NCI-H2081 treated with DMSO at 0.1 percent for 48 hours (cell line): ENCODE measurements at places on chromosomes 11 and 22.

DNA sequence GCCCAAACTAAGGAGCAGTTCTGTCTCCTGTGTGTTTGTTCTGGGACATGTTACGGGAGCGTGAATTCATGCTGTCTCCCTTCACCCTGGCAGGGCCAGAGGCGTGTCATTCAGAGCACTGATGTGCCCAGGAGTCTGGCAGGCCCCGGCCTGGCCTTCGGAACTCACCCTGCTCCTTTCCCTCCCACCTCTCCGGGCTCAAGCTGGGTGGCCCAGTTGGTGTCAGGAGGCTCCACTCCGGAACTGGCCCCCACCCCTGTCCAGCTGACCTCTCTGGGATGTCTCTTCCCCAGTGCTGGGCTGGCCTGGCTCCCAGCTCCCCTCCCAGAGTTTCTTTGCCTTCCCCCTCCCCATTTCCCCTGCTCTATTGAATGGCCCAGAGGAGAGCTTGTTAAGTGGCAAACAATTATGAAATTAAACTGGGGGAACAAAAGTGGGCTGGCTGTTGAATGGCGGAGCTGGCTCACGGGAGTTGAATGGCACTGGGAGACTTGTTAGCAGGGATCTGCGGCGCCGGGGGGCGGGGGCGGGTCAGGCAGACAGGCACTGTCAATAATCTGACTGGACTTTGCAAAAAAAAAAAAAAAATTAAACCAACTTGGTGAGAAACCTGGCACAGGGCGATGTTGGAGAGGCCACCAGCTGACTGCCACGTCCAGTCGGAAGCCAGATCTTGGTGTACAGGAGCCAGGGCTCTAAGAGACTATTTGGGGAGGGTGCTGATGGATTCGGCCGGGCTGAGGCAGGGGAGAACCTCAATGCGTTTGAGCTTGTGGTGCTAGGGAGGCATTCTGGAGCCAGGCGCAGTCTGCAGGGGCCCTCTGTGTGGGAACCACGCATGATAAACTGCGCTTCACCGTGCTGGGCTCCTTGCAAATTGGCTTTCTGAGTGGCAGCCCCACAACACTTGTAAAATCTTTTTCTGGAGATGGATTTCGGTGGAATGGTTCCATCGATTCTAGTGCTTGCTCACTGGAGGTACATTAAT, 1.3 kb downstream of the MPPED1 start:
- DNase-seq = peak; percentile 9

DNA sequence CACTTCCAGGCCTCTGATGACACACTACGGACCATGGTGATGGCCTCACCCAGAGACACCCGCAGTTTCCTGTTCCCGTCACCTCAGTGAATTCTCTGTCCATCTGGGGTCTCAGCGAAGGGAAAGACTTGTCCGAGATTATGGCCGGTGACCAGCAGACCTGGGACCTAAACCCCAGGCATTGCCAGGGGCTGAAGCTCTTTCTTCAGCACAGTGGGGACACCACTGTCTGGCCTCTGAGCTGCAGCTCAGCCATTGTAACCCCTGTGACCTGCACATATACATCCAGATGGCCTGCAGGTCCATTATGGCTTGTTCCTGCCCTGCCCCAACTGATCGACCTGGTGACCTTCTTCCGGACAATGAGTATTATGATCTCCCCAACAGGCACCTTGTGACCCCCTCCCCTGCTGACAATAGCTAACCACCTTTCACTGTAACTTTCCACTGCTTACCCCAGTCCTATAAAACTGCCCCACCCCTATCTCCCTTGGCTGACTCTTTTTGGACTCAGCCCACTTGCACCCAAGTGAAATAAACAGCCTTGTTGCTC, 22.3 kb downstream of the CBX7 start:
- DNase-seq = no peak

DNA sequence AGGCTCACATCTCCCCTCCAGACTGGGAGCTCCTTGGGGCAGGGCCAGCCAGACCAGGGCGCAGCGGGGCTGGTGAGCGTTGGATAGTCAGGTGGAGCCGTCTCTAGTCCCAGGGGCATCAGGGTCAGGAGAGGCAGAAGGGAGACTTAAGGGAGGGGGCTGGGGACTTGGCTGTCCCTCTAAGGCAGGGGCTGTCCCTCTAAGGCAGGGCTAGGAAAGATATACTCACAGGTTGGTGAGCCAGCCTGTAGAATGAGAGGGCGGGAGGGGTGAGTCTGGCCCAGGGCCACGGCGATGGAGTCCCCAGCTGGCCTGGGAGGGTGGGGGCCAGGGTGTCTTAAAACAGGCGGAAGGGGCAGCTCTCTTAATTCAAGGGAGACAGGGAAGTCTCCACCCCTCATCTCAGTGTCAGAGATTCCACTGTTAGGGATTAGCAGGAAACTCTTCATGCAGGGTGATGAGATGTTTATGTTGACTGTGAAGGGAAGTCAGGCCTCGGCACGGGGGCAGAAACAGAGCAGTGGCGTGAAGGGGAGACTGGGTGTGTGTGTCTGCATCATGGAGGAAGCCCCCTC, 11.3 kb downstream of the P2RY2 start:
- no peak for DNase-seq

DNA sequence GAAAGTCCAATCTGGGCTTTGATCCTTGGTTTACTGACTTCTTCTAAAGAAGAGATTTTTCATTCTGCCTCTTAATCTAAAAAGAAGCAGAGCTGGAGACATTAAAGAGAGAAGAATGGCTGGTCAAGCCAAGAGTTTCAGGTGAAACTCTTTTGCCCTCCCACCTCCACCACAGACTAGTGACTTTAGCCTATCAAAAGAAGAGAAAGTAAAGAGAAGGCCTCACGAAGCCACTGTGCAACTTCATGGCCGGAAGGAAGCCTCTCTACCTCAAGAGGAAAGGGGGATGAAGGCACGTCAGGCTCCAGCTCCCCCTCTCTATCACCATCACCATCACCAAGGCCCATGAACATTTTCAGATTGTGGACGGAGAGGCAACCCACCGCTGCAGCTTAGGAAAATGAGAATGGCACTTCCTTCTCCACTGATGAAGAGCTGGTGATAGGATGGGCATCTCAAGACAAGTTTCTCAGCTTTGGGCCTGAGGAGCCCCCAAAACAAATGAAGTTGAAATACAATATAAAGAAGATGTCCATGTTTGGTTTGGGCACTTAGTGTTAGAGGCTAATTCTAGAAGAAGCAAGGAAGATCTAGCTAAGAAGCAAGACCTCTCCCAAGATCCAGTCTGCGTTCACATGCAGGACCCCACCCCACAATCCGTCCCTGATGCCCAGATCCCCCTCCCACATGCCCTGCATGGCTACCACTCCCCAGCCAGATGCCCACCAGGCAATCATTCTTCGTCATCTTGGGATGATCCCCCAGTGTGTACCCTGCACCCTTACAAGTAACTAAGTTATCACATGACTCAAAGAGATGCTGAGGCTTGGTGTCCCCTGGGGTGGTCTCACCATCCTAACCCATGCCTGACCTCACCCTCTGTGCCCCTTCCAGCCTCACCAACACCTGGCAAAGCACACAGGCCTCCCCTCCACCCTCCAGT, 52.6 kb downstream of the IGSF9B start:
- no peak for DNase-seq
